ENCODE measurements at places on chromosomes 1 and 21. TPM values are rescaled to one million over a fixed set of nuclear protein-coding genes. Genes with fewer than 3 reads are reported as not detected.

Gene ZC3H11A
- 48.0 TPM for total RNA-seq

Gene BEND5
- total RNA-seq: not detected

Gene GLIS1
- 0.09 TPM for total RNA-seq

Gene COL24A1
- total RNA-seq: 0.02 TPM

Gene SPRR2F
- not detected for total RNA-seq

Gene PTPN7
- not detected for total RNA-seq

Gene CIART
- total RNA-seq: 2.8 TPM

Gene ZNF644
- total RNA-seq: 19.0 TPM

Gene HMGCS2
- not detected for total RNA-seq

All from A549 treated with dexamethasone at 1 μM for 4 hours (cell line).